Activated naive CD4-positive, alpha-beta T cell treated with anti-CD3 and anti-CD28 coated beads, Interleukin-2, amount 10 ng/mL, durations not matched to agents 7 days and 5 days (primary cell): ENCODE measurements at places on chromosomes 5 and 9.

- no peak overlapping the region for H3K27ac ChIP-seq
- no peak overlapping the region for H3K4me3 ChIP-seq
- H3K27me3 ChIP-seq, result peaks cover 7% of the 10 kb centered on the region
- H3K36me3 ChIP-seq, result no peaks in the 10 kb centered on the region
- no peaks in the 10 kb centered on the region for H3K4me1 ChIP-seq
These were observed 70.4 kb upstream of the DAB2 start for GRCh38 chr5:39495227-39495626.

DNA sequence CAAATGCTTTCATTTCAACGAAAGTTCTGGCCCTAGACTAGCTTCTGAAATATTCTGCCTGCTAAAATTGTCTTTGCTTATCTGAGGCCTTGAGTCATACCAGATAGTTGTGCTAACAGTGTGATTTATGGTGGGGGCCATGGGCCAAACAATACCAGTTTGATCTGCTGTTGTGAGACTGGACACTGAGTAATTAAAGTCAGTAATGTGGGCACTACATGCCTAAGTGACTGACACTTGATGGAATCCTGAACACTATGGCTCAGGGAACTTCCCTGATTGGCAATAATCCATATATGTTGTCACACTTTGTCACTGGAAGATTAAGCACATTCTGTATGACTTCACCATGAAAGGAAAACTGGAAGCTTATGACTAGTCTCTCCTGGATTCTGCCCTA lies 127.6 kb upstream of the CYLC2 start:
- H3K27me3 ChIP-seq, result no peaks in the 10 kb centered on the region
- no peaks in the 10 kb centered on the region for H3K4me1 ChIP-seq
- H3K4me3 ChIP-seq, result no peak overlapping the region
- H3K27ac ChIP-seq, result no peak overlapping the region
- no peak for DNase-seq

GRCh38 chr9:137963525-137963924 lies 85.9 kb downstream of the CACNA1B start:
- no peaks in the 10 kb centered on the region for H3K36me3 ChIP-seq
- H3K27ac ChIP-seq, result no peak overlapping the region
- no peaks in the 10 kb centered on the region for H3K4me1 ChIP-seq
- no peak for DNase-seq

DNA sequence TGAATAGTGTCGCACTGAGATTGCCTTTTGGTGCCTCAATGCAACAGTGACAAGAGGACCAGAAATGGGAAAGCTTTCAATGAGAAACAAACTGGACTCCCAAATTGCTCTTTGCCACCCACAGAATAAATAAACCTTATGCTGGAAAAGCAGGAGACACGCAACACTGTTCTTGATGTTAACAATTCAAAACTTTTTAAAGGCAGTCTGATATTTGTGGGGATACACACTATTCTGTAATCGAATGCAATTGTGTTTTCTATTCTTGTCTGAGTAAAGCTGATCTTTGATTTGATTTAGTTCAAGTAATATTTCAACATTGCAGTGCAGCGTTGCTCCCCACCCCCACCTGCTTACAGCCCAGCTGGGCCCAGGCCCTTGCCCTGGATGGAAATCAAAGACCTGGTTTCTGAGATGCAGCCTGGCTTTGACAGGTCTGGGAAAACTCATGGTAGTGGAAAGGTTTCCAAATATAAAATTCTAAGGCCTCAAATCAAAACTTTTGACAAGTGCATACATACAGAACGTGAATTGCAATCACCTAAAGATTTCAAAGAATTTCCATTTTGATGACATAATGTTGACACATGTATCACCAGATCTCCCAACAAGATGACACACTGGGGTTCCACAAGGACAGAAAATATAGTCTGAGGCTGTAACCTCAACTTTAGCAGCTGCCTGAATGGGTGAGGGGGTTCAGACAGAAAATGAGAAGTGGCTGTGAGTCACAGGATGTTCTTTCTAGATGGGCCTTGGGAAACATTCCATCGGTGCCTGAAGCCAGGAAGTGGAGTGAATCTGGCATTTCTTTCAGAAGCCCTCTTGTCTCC lies 55.1 kb downstream of the ABCA1 start:
- no peak overlapping the region for H3K4me3 ChIP-seq
- DNase-seq, result no peak
- no peaks in the 10 kb centered on the region for H3K4me1 ChIP-seq
- H3K27me3 ChIP-seq, result no peaks in the 10 kb centered on the region

GRCh38 chr5:171162165-171162564 lies 146.9 kb upstream of the TLX3 start:
- no peak overlapping the region for H3K27ac ChIP-seq
- no peak overlapping the region for H3K4me3 ChIP-seq
- no peaks in the 10 kb centered on the region for H3K4me1 ChIP-seq
- DNase-seq, result no peak
- H3K36me3 ChIP-seq, result no peaks in the 10 kb centered on the region

DNA sequence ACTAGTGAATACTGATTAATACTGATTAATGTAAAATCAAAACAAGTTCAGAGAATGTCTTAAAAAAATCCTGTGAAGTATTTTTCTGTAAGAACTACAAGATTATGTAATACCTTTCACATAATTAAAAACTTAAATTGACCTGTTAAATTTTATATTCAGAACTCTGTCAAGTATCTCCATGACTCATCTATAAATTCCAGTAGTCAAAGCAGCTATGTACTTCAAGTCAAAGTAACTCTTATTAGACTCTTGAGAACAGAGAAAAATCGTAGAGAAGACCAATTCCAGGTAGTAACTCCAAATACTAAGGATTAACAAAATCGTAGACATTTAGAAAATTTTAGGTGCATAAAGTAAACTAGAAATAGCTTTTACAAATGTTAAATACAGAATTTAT lies 77.1 kb downstream of the HOMER1 start:
- no peaks in the 10 kb centered on the region for H3K4me1 ChIP-seq
- H3K27me3 ChIP-seq, result no peaks in the 10 kb centered on the region
- no peak overlapping the region for H3K27ac ChIP-seq
- H3K36me3 ChIP-seq, result no peaks in the 10 kb centered on the region

- peaks cover 2% of the 10 kb centered on the region for H3K36me3 ChIP-seq
- H3K4me1 ChIP-seq, result no peaks in the 10 kb centered on the region
- H3K27ac ChIP-seq, result no peak overlapping the region
- peaks cover 14% of the 10 kb centered on the region for H3K27me3 ChIP-seq
- no peak overlapping the region for H3K4me3 ChIP-seq
These were observed 173.3 kb upstream of the CLINT1 start for GRCh38 chr5:158032246-158032645.

- no peaks in the 10 kb centered on the region for H3K27me3 ChIP-seq
- H3K4me3 ChIP-seq, result no peak overlapping the region
- no peak for DNase-seq
These were observed 611.1 kb downstream of the HTR1A start for GRCh38 chr5:63351164-63351563.

DNA sequence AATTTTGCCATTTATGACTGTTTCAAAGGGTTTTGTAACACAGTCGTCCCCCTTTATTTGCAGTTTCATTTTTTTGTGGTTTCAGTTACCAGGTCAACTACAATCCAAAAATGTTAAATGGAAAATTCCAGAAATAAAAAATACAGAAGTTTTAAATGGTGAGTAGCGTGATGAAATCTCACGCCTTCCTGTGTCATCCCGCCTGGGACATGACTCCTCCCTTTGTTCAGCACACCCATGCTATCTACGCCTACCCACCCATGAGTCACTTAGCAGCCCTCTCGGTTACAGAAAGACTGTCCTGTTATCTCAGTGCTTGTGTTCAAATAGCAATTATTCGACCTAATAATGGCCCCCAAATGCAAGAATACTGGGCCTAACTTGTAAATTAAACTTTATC lies 765.3 kb upstream of the ADAMTS16 start:
- no peak for DNase-seq
- H3K27me3 ChIP-seq, result no peaks in the 10 kb centered on the region
- H3K4me3 ChIP-seq, result no peak overlapping the region
- H3K4me1 ChIP-seq, result no peaks in the 10 kb centered on the region
- H3K27ac ChIP-seq, result no peak overlapping the region

- H3K36me3 ChIP-seq, result no peaks in the 10 kb centered on the region
- H3K27ac ChIP-seq, result no peak overlapping the region
- H3K27me3 ChIP-seq, result no peaks in the 10 kb centered on the region
These were observed 367.7 kb upstream of the PRR16 start for GRCh38 chr5:120096413-120096812.

GRCh38 chr5:133427121-133427777 lies 185.1 kb downstream of the FSTL4 start:
- no peak overlapping the region for H3K27ac ChIP-seq
- no peak for DNase-seq
- H3K4me3 ChIP-seq, result no peak overlapping the region
- H3K36me3 ChIP-seq, result no peaks in the 10 kb centered on the region
- H3K4me1 ChIP-seq, result peaks cover 4% of the 10 kb centered on the region

DNA sequence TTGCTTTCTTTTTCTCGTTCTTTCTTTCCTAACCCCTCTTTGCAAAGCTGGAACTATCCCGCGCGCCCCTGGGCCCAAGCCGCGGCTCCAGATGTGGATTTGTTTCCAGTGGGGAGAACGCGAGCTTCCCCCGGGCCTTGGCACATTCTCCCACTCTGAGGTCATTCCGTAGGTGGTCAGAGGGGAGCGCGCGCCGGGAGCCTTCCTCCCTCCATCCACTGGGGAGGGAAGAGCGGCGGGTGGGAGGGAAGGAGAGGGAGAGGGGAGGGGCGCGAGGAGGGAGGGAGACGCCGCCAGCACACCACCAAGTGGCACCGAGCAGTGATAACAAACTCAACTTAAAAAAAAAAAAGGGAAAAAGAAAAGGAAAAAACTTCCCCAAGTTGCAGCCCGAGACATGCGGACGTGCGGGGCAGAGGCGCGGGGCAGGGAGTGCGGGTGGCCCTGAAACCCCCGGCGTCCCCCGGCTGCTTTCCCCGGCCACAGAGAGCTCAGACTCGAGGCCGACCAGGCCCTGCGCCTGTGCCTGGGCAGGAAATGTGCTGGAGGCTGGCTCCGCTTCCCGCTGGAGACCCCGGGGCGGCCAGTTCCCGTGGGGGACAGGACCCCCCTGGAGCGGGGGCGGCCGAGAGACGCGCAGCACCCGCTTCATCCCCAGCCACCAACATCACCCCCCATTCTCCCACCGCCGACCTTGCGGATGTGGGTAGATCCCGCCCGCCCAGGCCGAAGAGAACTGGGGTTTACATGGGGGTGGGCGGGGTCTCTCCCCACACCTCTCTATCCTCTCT lies 3.1 kb downstream of the IER5L start:
- H3K27ac ChIP-seq, result peak overlapping the region; percentile 75
- peaks cover 32% of the 10 kb centered on the region for H3K4me1 ChIP-seq
- DNase-seq, result peak; percentile 59
- H3K4me3 ChIP-seq, result peak overlapping the region; percentile 75

GRCh38 chr5:74126294-74126693 lies 500.3 kb downstream of the ARHGEF28 start:
- no peak overlapping the region for H3K4me3 ChIP-seq
- no peaks in the 10 kb centered on the region for H3K36me3 ChIP-seq
- no peak overlapping the region for H3K27ac ChIP-seq
- DNase-seq, result no peak

GRCh38 chr9:16883586-16883985 lies 13.1 kb upstream of the BNC2 start:
- no peaks in the 10 kb centered on the region for H3K27me3 ChIP-seq
- H3K27ac ChIP-seq, result no peak overlapping the region
- no peaks in the 10 kb centered on the region for H3K4me1 ChIP-seq
- no peak for DNase-seq
- H3K4me3 ChIP-seq, result no peak overlapping the region
- H3K36me3 ChIP-seq, result no peaks in the 10 kb centered on the region

DNA sequence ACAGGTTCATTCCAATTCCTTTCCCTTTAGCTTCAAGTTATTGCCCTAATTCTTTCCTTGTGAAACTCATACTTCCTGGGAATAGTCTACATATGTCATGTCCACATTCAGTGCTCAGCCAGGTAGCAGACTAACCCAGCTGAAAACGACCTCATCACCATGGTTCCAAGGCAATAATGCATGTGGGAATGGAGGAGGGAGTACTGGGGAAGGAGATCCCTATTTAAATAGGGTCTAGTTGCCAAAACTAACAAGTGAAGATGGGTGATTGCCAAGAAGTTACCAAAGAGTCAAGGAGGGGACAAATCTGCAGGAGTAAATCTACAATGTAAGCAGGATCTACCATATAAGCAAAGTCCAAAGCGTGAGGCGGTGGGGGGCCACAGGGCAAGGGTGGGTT lies 47.3 kb upstream of the MCTP1 start:
- H3K4me1 ChIP-seq, result no peaks in the 10 kb centered on the region
- H3K36me3 ChIP-seq, result no peaks in the 10 kb centered on the region
- DNase-seq, result no peak
- H3K27ac ChIP-seq, result no peak overlapping the region
- peaks cover 7% of the 10 kb centered on the region for H3K27me3 ChIP-seq
- no peak overlapping the region for H3K4me3 ChIP-seq

GRCh38 chr5:90909101-90909503 lies 350.5 kb downstream of the ADGRV1 start:
- no peaks in the 10 kb centered on the region for H3K36me3 ChIP-seq
- H3K27ac ChIP-seq, result no peak overlapping the region
- H3K4me1 ChIP-seq, result no peaks in the 10 kb centered on the region
- no peak overlapping the region for H3K4me3 ChIP-seq
- DNase-seq, result no peak
- H3K27me3 ChIP-seq, result no peaks in the 10 kb centered on the region

GRCh38 chr5:20559845-20560244 lies 571.8 kb upstream of the CDH18 start:
- H3K4me1 ChIP-seq, result no peaks in the 10 kb centered on the region
- H3K27ac ChIP-seq, result no peak overlapping the region
- H3K4me3 ChIP-seq, result no peak overlapping the region
- DNase-seq, result no peak
- H3K27me3 ChIP-seq, result no peaks in the 10 kb centered on the region

- H3K4me1 ChIP-seq, result peaks cover 22% of the 10 kb centered on the region
- no peak overlapping the region for H3K4me3 ChIP-seq
- DNase-seq, result no peak
- H3K27ac ChIP-seq, result no peak overlapping the region
- H3K36me3 ChIP-seq, result peaks cover 49% of the 10 kb centered on the region
These were observed 138.3 kb downstream of the CDK5RAP2 start for GRCh38 chr9:120441426-120442307.

- peaks cover 2% of the 10 kb centered on the region for H3K36me3 ChIP-seq
- peaks cover 5% of the 10 kb centered on the region for H3K27me3 ChIP-seq
- H3K4me3 ChIP-seq, result no peak overlapping the region
These were observed 120.4 kb upstream of the SPRY4 start for GRCh38 chr5:142445266-142445665.

DNA sequence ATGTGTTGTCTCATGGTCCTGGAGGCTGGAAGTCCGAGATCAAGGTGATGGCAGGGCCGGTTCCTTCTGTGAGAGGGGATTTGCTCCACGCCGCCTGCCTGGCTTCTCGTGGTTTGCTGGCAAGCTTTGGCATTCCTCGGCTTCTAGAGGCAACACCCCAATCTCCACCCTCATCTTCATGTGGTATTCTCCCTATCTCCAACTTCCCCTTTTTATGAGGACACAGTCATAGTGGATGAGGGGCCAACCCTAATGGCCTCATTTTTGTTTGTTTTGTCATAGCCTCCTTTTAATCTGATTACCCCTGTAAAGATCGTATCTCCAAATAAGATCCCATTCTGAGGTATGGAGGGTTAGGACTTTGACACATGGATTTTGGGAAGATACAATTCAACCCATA lies 41.7 kb upstream of the CLK4 start:
- H3K27ac ChIP-seq, result no peak overlapping the region
- no peaks in the 10 kb centered on the region for H3K4me1 ChIP-seq
- no peak for DNase-seq
- H3K36me3 ChIP-seq, result no peaks in the 10 kb centered on the region

- peaks cover 10% of the 10 kb centered on the region for H3K27me3 ChIP-seq
- no peak for DNase-seq
- no peak overlapping the region for H3K4me3 ChIP-seq
- no peaks in the 10 kb centered on the region for H3K36me3 ChIP-seq
- H3K4me1 ChIP-seq, result peaks cover 27% of the 10 kb centered on the region
These were observed 131.1 kb downstream of the RMI1 start for GRCh38 chr9:84111726-84112125.

GRCh38 chr9:70478963-70479641 lies 64.6 kb upstream of the KLF9 start:
- DNase-seq, result no peak
- no peaks in the 10 kb centered on the region for H3K36me3 ChIP-seq
- no peaks in the 10 kb centered on the region for H3K27me3 ChIP-seq
- no peak overlapping the region for H3K4me3 ChIP-seq
